Myocyte (in vitro differentiated cells): ENCODE measurements at places on chromosomes 3 and 15. TPM values are rescaled to one million over a fixed set of nuclear protein-coding genes. Genes with fewer than 3 reads are reported as not detected.
A peak's percentile ranks its signal among the peaks of the same experiment; 100 is the strongest.

DNA sequence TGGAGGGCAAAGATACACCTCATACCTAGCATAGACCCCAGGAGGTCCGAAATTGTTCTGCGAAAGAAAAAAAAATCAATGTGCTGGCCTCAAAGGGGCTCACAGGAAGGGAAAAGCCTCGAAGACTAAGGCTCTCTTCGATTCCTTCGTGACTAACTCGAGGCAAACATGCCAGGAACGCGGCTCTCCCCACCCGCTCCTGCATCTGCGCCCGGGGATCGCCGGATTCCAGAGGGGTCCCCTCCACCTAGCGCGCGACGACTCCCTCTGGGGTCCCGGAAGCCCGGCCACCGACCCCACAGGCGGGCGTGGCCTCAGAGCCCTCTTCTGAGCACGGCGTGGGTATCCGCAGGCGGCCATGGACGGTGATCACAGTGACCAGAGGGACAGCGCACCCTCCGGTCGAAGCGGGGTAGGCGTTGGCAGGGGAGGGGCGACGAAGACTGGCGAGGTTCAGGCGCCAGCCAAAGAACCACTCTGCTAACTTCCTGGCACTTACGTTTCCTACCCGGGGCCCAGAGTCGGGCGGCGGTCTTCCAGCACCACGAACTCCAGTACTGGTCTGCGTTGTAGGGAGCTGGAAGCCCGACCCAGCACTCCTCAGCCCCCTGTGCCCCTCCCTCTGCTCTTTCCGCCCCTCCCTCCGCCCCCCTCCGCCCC is 515 bp upstream of the EIF3J start:
- DNase-seq, result peak; percentile 91

GRCh38 chr3:22979581-22979980 is 223.5 kb upstream of the UBE2E2 start:
- DNase-seq, result no peak

IGF2BP2 gene
- 48.5 and 56.2 TPM in 2 replicates for total RNA-seq

DNA sequence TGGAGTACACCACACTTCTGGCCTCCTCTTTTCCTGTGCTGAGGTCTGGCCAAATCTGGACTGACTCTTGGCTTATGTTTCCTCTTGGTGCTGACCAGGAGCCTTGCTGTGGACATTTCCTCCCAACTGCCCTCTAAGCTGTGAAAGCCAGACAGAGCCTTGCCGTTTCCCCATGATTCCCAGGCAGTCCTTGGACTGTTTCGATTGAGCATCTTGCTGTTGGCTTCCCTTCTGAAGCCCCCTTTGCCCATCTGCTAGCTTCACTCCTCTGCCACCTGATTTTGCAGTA is 110.5 kb downstream of the EPHB1 start:
- DNase-seq, result peak; percentile 21

DNA sequence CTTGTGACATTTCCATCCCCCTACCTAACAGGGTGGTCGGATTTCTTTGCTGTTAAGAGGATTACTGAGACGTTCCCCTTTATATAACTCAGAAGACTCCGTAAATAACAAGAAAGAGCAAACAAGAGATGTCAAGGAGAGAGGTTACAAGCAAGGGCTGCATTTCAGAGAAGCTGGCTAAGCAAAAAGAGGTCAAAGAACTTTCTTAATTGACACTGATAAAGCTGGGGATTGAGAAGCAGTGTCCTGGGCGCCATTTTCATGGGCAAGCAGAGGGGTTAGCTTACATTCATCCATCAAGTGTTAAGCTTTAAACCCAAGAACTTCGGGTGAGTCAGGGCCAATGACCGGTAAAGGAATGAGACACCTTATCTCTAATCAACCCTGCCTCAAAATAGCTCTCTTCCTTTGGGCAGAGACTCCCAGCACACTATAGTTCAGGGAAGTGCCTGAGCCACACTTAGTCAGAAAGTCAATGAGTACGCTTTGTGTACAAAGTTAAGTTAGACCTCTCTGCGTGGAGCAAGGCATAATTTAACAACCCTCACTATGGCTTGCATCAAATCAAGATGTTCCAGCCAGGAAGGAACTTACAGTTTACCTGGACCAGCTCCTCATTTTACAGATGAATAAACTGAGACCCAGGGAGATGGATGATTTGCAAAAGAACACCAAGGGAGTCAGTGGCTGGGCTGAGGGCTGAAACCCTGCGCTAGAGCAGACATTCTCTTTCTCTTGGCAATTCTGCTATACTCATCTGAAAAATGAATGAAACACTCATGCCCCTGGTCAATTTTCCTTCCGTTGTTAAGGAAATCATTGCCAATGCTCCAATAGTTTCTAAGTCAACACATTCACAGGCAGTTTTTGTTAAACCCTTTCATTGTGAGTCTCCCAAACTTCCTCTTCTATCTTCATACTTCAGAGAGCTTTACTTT is 44.6 kb downstream of the CCNL1 start:
- DNase-seq, result peak; percentile 45
